IMR-90 (cell line): ENCODE measurements at places on chromosomes 12 and 14. TPM values are rescaled to one million over a fixed set of nuclear protein-coding genes. Genes with fewer than 3 reads are reported as not detected.

The HOXC9 gene
- total RNA-seq, result not detected in 2 replicates

DNA sequence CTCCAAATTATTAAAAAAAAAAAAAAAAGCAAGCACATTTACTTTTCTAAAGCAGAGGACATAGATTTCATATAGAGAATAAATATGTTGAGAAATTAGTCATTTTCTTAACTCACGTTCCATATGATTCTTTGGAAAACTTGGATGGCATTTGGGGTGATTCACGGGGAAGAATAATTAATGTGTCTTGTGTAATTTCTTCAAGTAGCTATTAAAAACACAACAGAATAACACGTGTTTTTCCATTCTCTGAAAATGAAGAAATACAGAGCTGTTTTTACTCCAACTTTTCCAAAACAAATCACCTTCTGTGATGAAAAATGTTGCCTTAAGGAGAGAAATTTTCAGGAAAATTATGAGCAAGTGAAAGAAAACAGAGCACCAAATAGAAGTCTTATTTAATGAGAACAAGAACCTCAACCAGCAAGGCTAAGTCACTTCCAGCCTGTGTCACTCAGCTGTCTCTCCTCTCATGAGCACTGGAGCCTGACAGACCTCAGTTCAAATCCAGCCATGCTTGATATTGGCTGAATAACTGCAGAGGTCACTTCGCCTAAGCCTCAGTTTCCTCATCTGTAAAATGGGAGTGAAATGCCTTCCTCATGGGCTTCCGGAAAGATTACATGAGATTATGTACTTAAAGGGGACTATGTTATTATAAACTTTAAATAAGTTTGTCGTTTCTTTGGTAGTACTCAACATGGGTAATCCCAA, 42.8 kb upstream of the NUAK1 start:
- H3K27me3 ChIP-seq, result peaks cover 10% of the 10 kb centered on the region; the same call in 1 of the 2 replicates
- no peak overlapping the region for H3K4me3 ChIP-seq

DNA sequence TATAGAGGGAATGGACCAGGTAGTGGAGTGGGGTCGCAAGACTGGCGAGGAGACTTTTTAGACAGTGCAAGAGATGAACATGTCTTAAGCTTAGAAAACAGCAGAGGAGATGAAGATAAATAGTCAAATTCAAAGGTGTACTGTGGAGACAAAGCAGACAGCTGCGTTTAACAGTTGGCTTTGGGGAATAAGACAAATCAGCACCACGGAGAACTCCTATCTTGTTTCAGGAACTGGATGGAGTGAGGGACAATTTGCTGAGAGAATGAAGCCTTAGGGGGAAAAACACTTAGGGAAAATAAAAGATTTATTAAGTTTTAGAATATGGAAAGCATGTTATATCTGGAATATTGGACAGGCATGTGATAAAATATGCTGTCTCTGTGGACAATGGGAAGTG, 458.8 kb downstream of the GLT1D1 start:
- no peaks in the 10 kb centered on the region for H3K27me3 ChIP-seq
- H3K4me3 ChIP-seq, result no peak overlapping the region
- H3K27ac ChIP-seq, result no peak overlapping the region

GRCh38 chr14:39232554-39233415, 930 bp upstream of the MIA2 start:
- no peaks in the 10 kb centered on the region for H3K27me3 ChIP-seq
- no peak overlapping the region for H3K4me3 ChIP-seq
- H3K36me3 ChIP-seq, result no peaks in the 10 kb centered on the region
- H3K4me1 ChIP-seq, result peaks cover 1% of the 10 kb centered on the region; the same call in 1 of the 2 replicates

- no peaks in the 10 kb centered on the region for H3K36me3 ChIP-seq
- H3K27ac ChIP-seq, result no peak overlapping the region
Observed at GRCh38 chr12:101653030-101653429, 44.4 kb upstream of the CHPT1 start.

DNA sequence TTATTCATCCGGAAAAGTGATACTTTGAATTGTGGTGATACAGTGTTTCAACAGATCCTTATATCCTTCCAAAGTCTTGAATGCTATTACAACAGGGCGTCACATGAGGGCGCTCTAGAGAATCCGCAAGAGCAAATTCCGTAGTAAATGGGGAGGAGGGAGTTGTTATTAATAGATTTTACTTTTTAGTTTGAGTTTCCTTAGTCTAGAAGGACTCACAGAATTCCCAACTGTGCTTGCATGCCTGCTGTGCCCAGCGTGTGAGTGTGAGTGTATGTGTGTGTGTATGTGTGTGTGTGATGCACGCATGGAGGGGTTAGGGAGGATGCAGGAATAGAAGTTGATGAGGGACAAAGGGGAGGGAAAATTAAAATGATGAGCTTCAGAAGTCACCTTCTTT, 375.3 kb downstream of the C12orf75 start:
- H3K27me3 ChIP-seq, result peaks cover 6% of the 10 kb centered on the region
- peaks cover 5% of the 10 kb centered on the region; the same call in 1 of the 2 replicates for H3K4me1 ChIP-seq
- no peak overlapping the region for H3K27ac ChIP-seq
- no peak overlapping the region for H3K4me3 ChIP-seq
- H3K36me3 ChIP-seq, result no peaks in the 10 kb centered on the region
- peak; percentile 67 for DNase-seq
